GM12878 (cell line): ENCODE measurements at places on chromosomes 4 and X. TPM values are rescaled to one million over a fixed set of nuclear protein-coding genes. Genes with fewer than 3 reads are reported as not detected.

Gene EDA
- not detected in 2 replicates for polyA plus RNA-seq

Gene RS1
- polyA plus RNA-seq = not detected in 2 replicates

DNA sequence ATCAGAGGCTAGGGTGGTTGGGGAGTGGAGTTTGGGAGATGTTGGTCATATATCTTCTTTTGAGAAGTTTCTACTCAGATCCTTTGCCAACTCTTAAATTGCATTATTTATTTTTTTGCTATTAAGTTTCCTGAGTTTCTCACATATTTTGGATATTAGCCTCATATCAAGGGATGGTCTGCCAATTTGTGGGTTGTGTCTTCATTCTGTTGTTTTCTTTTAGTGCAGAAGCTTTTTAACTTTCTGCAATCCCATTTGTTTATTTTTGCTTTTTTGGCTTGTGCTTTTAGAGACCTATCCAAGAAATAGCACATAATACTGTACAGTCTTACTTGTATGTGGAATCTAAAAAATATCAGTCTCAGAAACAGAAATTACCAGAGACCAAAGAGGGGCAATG is 509.2 kb upstream of the HS3ST1 start:
- no peak for DNase-seq

GRCh38 chr4:105765690-105766407 is 57.3 kb downstream of the GSTCD start:
- DNase-seq = no peak

DNA sequence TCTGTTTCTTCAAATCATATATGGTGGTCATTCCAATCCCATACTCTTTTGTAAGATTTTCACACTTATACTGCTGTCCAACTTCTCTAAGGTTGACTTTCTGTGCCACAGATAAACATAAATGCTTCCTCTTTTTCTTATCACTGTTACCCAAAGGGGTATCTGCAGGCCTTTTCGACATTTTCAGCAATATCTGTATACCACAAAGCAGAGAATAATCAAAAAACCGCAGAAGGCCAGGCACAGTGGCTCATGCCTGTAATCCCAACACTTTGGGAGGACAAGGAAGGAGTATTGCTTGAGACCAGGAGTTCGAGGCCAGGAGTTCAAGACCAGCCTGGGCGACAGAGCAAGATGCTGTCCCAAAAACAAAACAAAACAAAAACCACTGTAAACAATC is 3.1 kb upstream of the RFC1 start:
- no peak for DNase-seq

Gene RPA4
- 0.20 and 0.28 TPM in 2 replicates for polyA plus RNA-seq

DNA sequence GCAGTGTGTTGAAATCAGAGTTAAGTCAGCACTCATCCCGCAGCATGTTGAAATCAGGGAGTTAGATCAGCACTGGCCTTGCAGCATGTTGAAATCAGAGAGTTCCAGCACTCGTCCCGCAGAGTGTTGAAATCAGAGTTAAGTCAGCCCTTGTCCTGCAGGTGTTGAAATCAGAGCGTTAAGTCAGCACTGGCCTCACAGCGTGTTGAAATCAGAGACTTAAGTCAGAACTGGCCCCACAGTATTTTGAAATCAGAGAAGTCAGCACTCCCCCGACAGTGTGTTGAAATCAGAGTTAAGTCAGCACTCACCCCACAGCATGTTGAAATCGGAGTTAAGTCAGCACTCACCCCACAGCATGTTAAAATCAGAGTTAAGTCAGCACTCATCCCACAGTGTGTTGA is 10.9 kb upstream of the UVSSA start:
- no peak for DNase-seq

DNA sequence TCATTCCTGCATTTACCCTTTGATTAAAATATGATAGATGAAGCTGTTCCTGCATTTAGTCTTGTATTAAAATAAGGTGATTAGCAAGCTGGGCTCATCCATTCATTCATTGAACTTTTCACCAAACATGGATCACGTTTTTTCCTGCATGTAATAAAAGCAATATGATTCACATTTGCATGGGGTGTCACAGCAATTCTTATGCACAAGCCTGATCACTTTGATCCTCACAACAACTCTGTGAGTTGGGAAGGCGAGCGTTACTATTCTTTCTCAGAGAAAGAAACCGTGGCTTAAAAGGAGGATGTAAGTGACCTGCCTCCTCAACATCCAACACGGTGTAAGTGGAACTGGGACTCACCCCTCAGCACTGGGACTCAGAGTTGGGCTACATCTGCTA is 20.0 kb downstream of the CHRNA9 start:
- DNase-seq = no peak

Gene HTN1
- polyA plus RNA-seq = not detected in 2 replicates

DNA sequence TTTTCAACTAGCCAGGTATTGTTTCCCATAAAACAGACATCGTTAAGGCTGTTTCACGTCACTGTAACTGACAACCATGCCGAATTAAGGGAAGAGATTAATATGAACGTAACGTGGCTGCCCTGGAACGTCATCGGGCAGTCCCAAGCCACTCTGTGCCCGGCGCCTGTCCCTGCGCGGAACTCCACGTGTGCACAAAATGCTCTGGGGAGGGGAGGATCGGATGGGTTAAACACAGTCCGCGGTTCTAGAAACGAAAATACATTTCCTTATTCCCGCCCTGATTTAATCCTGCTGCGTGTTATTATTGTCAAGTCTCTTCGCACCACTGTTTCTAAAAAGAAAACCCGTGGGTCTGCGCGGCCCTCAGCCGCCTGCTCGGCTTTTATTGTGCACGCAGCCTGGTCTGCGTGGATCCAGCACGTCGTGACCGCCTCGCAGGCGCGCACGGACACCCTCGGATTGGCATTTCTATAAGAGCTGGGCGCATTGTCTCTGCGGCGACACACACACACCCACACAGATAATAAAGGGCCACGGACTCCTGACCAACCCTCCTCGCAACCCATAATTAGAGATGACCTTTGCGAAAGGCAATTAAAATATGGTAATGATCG is 69.6 kb upstream of the BCOR start:
- DNase-seq = no peak

DNA sequence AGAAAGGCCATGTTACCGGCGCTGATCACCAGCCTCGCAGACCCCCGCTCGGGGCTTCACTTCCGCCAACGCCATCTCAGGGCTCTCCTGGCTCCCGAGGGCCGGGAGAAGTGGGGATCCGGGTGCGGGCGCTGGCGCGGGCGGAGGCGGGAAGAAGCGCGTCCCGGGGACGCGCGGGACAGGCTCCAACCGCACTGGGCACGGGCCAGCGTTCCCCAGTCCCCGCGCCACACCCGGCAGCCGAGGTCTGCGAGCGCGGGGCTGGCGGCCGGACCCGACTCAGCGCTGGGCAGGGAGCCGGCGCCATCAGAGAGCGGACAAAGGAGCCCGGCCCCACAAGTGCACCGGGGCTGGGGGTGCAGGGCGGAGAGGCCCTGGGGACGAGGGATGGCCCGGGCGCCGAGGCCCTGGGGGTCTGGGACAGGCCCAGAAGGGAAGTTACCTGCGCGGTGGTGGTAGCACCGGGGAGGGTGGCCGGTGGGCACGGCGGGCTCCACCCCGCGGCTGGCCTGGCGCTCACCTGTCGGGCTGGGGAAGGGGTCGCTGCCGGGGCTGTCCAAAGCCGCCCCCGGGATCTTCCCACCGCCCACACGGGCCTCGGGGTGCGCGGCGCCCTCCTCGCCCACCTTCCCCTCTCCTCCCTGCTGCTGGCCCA is 449 bp downstream of the CTPS2 start:
- DNase-seq = no peak

DNA sequence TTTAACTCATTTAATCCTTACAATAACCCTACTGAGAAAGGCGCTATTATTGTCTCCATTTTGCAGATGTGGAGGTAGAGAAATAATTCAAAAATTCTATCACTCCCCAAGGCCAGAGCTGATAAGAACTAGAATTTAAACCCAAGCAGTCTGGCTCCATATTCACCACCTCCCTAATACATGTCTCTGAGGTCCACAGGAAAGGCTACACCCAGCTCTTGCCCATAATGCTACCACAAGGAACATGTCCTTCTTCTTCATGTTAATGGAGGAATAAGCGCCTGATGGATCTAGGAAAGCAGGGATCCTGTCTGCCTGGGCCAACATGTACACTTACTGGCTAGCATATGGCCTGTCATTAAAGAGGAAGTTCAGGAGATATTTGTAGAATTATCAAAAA is 16.3 kb downstream of the APBB2 start:
- no peak for DNase-seq

Gene NRK
- not detected in 2 replicates for polyA plus RNA-seq

GRCh38 chr4:83113429-83113786 is 1.1 kb downstream of the PLAC8 start:
- DNase-seq = no peak

Gene ARMCX2
- polyA plus RNA-seq = 6.0 and 6.1 TPM in 2 replicates

GRCh38 chrX:107563824-107564223 is 64.5 kb upstream of the PRPS1 start:
- no peak for DNase-seq

Gene RTL5
- not detected in 2 replicates for polyA plus RNA-seq

DNA sequence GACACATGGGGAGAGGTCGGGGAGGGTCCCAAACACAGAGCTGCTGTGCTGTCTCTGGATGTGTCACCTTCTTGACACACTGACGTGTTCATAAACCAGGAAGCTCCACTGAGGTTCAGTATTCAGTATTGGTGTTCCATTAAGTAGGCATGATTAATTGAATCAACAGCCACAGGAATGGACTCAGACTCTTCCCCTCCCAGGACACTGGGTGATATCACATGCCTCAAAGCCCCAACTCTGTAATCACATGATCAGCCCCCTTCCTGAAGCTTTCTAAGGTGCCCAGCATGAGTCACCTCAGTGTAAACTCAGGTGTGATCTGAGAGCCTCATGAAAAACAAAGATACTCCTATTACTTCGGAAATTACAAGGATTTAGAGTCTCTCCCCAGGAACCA is 21.1 kb upstream of the HNRNPD start:
- no peak for DNase-seq

Gene PDLIM3
- polyA plus RNA-seq = 0.43 TPM in 1 of 2 replicates, not detected in the other

DNA sequence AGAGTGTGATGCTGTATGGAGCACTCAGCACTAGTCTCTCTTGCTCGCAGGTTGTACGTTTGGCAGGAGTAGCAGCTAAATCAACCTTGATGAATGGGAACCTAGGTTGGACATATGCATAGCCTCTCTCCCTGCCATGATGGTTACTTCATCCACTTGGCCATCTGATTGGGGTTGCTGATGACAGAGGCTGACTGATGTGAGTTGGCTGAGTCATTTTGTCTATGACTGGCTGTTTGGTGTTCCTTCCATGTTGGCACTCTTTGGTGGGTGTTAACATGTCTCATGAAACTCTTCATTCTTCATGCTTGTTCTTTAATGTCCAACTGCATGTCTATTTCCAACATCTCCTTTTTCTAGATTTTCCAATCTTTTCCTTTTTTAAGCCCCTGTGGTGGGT is 31.6 kb upstream of the SPARCL1 start:
- DNase-seq = no peak

DNA sequence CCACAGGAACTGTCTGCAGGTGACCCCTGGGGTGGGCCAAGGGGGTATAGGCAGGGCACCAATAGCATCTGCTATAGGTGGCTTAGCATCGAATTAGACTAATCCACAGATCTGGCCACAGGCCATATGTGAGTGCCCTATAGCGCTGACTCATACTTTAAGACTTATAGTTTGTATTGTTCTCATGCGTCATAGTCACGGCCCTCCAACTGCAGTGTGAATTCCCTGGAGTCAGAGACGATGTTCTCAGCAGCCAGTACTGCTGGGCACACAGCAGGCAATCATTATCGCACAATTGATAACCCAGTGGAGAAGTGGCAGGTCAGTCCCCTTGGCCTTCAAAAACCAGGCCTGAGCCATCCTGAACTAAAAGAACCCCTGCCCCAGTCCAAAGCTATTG is 58.1 kb downstream of the ADGRG2 start:
- DNase-seq = no peak

Gene PASD1
- not detected in 2 replicates for polyA plus RNA-seq

DNA sequence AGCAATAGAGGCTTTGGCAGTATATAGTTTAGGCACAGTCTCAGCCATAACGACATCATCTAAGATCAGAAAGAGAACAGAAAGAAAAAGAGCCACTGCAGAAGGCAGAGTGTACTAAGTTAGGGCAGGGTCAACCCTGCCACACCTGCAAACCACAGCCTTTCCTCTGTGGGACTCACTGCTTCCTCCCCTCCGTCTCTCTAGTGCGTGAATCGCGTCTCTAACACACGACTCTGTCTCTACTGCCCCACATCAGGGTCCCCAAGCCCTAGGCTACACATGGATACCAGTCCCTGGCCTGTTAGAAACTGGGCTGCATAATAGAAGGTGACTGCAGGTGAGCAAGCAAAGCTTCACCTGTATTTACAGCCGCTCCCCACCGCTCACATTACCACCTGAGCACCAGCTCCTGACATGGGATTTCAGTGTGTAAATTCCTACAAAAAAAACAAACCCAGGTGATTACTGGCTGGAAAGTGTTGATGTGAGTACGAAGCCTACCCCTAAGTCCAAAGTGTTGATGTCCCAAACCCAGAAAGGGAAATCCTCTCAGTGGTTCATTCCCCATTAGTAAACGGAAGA is 128.9 kb downstream of the PRKX start:
- no peak for DNase-seq

Gene POU3F4
- polyA plus RNA-seq = not detected in 2 replicates

- no peak for DNase-seq
Observed at GRCh38 chr4:25343671-25344070, 31.1 kb downstream of the ZCCHC4 start.

GRCh38 chr4:67568820-67569219 is 10.3 kb downstream of the STAP1 start:
- no peak for DNase-seq

- no peak for DNase-seq
Observed at GRCh38 chr4:47715716-47716416, 122.0 kb downstream of the CORIN start.

GRCh38 chr4:106245176-106245575 is 70.8 kb downstream of the TBCK start:
- no peak for DNase-seq

Gene PRRG3
- not detected in 2 replicates for polyA plus RNA-seq

DNA sequence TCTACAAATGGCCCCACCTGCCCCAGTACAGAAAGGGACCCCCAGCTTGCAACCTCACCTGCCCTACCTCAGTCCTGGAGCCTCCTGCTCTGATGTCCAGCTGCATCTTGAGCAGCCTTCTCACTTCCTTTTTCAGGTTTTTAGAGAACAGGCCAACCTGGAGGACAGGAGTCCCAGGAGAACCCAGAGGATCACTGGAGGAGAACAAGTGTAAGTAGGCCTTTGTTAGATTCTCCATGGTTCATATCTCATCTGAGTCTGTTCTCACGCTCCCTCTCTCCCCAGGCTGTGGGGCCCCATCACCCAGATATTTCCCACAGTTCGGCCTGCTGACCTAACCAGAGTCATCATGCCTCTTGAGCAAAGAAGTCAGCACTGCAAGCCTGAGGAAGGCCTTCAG is 3.6 kb downstream of the MAGEA11 start:
- peak; percentile 13 for DNase-seq

- no peak for DNase-seq
Observed at GRCh38 chr4:89562746-89563145, 255.1 kb upstream of the GPRIN3 start.

- no peak for DNase-seq
Observed at GRCh38 chrX:29617276-29617675, 598.1 kb upstream of the MAGEB2 start.

GRCh38 chr4:52904421-52904820 is 42.3 kb downstream of the RASL11B start:
- DNase-seq = no peak

- DNase-seq = no peak
Observed at GRCh38 chr4:30653291-30653690, 66.9 kb upstream of the PCDH7 start.

GRCh38 chr4:38280323-38280706 is 320.1 kb downstream of the PTTG2 start:
- no peak for DNase-seq
